ENCODE measurements at places on chromosomes 16 and 17. TPM values are rescaled to one million over a fixed set of nuclear protein-coding genes. Genes with fewer than 3 reads are reported as not detected.

MAFG gene
- 23.3 TPM for total RNA-seq

OTOP2 gene
- total RNA-seq = not detected

VASN gene
- 0.13 TPM for total RNA-seq

IL17C gene
- total RNA-seq = 0.79 TPM

ATF7IP2 gene
- total RNA-seq = 1.6 TPM

TP53TG3B gene
- not detected for total RNA-seq

CHST5 gene
- not detected for total RNA-seq

GSDMA gene
- not detected for total RNA-seq

PLA2G10 gene
- total RNA-seq = not detected

SLC52A1 gene
- total RNA-seq = 0.69 TPM

CIITA gene
- 0.07 TPM for total RNA-seq

DHRS7C gene
- total RNA-seq = not detected

TMC8 gene
- 0.30 TPM for total RNA-seq

HP gene
- total RNA-seq = not detected

CCL4 gene
- total RNA-seq = not detected

TAF15 gene
- total RNA-seq = 21.8 TPM

TBX21 gene
- not detected for total RNA-seq

SMIM5 gene
- not detected for total RNA-seq

DRC3 gene
- total RNA-seq = 1.6 TPM

SSTR5 gene
- not detected for total RNA-seq

HOXB7 gene
- total RNA-seq = 45.3 TPM

AMFR gene
- total RNA-seq = 101 TPM

CRYM gene
- not detected for total RNA-seq

HYDIN gene
- not detected for total RNA-seq

NKD1 gene
- total RNA-seq = under 0.01 TPM
